ENCODE measurements at places on chromosomes 11 and 22.

- no peak for DNase-seq
Measured at GRCh38 chr11:925158-925495, 543 bp upstream of the AP2A2 start.

DNA sequence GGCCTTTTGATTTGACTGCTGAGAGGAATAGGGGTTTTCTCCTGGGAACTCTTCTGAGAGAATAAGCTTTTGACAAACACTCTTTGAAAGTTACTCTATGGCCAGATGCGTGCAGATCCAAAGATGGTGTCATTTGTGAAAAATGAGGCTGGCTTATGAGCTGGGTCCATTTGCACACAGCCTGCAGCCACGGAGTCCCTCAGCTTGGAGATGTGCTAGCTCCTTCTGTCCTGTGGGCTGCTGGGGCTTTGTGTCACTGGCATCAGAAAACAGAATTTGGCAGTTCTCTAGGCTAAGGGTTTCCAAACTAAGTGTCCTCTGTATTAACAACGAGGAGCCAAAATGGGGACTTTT lies 702.4 kb downstream of the NTM start:
- peak; percentile 28 for DNase-seq

DNA sequence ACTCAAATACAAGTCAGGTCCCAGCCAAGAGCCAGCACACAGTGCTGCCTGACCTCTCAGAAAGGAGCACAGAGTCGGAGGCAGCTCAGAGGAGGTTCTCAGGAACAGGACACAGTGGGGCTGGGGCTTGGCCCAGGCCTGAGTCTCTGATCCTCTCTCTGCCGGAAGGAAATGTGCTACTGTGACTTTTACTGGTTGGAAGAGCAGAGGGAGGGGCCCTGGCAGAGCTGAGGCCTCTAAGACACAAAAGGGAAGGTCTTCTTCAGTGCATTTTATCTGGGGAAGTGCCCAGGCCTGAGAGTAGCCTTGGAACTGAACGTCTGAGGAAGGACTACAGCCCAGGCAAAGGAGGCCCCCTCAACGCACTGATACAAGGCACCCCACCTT lies 16.2 kb upstream of the CASTOR1 start:
- peak; percentile 62 for DNase-seq

- DNase-seq = no peak
Measured at GRCh38 chr11:71423181-71423790, 24.9 kb downstream of the DHCR7 start.

GRCh38 chr11:82814379-82814778 lies 80.7 kb upstream of the FAM181B start:
- DNase-seq = no peak

- DNase-seq = no peak
Measured at GRCh38 chr11:32255841-32256240, 165.0 kb downstream of the RCN1 start.

DNA sequence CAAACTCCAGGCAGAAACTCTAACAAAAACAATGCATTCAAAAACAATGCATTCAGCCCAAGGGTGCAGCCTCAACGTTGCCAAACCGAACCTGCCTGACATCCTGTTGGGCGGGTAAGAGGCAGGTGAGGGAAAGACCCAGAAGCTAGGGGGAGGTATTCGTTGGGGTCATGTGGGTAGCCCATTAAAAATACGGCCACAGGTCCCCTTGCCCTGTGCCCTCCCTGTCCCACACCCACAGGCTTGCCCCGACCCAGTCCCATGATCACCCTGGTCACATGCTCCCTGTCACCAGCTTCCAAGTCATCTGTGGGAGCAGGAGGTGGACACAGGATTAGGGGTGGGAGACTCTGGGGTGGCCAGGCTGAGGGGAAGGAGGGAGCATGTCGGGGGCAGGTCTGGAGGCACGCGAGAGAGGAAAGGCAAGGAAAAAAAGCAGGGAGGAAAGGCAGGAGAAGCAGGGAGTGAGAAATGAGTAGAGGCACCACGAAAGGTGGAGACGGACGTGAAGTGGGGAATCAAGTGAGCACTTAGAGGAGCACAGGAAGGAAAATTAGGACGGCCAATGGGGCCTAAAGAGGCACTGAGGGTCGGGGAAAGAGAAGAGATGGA lies 683 bp downstream of the PLA2G6 start:
- DNase-seq = no peak

GRCh38 chr11:69138265-69138664 lies 17.5 kb upstream of the SMIM38 start:
- peak; percentile 72 for DNase-seq

- no peak for DNase-seq
Measured at GRCh38 chr22:49078076-49078710, 749.5 kb downstream of the BRD1 start.

- no peak for DNase-seq
Measured at GRCh38 chr22:27726686-27727449, 74.7 kb downstream of the MN1 start.

DNA sequence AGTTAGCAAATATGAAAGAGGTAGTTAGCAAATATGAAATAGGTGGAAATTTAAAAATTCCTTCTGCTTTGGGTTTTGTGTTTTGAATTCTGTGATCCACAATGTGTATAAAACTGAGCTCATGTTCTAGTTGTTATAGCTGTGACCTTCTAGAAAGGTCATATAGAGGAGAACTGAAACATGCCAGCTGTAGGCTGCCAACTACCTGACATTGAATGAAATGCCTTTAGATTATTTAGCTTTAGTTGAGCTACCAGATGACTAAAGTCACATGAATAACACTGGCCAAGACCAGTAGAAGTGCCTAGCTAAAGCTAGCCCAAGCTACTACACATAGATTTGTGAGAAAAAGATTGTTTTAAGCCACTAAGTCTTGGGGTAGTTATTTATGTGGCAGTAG lies 5.8 kb upstream of the TCN1 start:
- no peak for DNase-seq

DNA sequence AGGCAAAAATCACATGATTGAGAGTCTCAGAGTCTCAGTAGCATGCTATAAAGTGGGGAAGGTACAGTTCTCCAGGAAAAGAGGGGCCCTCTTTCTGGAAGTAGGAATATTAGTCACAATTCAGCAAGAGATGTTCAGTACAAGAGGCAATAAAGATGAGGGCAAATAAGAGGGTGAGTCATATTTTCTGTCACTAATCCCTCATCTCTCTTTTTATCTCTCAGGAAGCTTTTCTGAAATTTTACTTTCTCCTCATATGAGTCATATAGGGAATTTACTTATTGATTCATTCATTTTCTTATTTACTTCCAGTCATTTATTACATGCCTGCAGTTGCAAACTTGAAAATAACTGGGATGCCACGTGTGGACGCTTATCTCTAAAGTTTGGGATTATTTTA lies 3.4 kb upstream of the NXPE1 start:
- no peak for DNase-seq

GRCh38 chr11:103317118-103317517 lies 207.9 kb downstream of the DYNC2H1 start:
- DNase-seq = no peak

GRCh38 chr22:30270832-30271231 lies 4.2 kb upstream of the OSM start:
- DNase-seq = no peak

- peak; percentile 78 for DNase-seq
Measured at GRCh38 chr11:124900464-124900863, 2.8 kb upstream of the ROBO4 start.

DNA sequence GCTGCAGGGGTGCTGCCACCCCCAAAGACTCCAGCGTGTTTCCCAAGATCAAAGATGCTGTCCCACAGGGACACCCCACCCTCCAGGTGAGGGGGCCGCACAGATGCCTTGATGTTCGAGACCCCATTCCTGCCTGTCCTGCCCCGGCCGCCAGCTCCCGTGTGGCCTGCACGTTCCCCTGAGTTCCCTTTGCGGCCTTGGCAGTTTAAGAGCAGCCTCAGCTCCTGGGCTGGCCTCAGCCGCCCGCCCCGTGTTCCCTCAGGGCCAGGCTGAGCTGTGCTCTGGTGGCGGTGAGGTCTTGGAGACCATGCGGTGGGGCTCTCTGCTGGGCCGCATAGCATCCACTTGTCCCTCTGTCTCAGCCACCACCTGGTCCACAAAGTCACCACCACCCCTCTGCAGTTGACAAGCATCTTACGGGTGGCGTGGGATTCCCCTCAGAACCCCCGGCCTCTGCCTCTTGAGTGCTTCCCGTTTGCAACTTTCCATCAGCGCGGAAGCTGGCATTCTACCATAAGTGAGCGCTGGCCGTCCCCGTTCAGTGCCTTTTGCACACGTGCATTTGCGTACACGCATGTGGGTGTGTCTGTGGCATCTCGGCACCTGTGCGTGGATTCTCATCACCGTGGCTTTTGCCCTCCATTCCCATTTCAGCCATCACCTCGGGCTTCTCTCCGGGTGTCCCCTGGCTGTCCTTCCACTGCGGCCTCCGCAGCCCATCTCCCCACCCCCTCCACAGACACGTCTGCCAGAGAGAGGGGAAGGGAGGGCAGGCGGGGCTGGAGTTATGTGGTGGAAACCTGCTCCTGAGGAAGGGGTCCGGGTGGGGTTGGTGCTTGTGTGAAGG lies 35.9 kb downstream of the CTTN start:
- DNase-seq = no peak

GRCh38 chr11:43404836-43405479 lies 46.2 kb downstream of the TTC17 start:
- no peak for DNase-seq

GRCh38 chr11:46417711-46418110 lies 26.1 kb upstream of the CHRM4 start:
- DNase-seq = no peak

GRCh38 chr22:38204784-38205183 lies 3.0 kb downstream of the MAFF start:
- no peak for DNase-seq

DNA sequence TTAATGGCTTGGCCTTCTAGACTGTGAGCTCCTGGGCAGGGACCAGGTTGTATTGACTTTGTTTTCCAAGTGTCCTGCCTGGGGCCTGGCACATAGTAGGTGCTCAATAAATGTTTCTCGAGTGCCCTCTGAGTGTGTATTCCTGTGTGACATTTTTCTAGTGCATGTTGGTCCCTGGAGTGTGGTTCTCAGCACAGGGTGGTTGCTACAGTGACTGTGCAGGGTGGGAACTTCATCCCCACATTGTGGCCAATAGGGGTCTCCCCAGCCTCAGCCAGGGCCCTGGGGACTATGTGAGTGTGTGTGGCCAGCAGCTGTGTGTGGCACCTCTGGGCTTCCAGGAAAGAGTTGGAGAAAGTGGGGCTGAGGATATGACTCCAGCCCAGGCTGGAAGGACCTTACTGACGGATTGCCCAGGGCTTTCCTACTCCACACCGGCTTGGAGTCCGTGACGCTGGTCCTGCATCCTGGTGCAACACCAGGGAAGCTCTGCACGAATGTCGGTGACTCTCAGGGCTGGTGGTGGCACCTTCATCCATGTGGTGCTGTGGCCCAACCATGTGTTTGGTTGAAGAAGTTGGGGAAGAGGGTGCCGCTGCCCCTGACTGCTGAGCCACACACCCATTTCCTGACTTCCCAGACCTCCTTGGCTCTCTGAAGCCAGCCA lies 9.0 kb upstream of the MARK2 start:
- peak; percentile 60 for DNase-seq

DNA sequence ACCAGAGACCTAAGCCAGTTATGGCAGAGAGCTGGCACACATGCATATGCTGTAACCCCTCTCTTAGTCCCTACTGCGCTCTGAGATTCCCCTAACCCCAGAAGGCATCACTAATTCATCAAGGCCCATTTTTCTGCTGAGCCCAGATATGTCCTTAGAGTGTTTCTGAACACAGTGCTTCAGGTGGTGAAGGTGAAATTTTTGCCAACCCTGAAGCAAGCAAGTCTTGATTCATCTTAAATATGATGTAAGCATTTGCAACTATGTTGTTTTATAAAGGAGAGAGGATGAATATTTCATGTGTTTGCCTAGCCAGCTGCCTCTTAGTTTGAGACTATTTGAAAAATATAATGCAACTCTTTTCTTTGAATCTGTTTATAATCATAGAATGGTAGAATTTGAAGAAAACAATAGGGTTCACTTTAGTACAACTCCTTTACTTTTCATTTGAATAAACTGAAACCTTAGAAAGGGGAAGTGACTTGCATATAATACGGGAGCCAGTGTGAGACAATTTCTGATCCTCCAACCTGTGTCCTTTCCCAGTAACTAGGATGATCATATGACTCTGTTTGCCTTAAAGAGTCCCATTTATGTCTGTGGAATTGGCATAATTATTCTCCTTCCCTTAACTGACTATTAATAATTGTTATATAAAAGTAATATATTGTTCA lies 194.3 kb upstream of the MTNR1B start:
- DNase-seq = no peak

- DNase-seq = no peak
Measured at GRCh38 chr11:30749268-30749667, 163.1 kb upstream of the MPPED2 start.

DNA sequence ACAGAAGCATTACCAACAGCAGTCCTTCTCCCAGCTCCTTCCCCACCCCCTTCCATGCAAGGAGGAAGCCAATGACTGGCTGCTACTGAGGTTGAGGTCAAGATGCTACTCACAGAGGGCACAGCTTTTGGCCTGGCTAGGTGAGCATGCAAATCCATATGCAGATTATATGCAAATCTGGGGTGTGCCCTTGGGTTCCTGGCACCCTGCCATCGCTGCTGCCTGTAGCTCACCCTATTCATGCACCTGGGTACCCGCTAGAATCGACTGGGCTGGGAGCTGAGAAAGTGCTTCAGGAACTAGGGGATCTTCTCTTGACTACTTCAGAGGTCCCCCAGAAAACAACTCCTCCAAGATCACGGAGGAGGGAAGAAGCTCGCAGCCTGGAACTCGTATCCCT lies 4.0 kb downstream of the DSCAML1 start:
- no peak for DNase-seq

GRCh38 chr11:128290106-128290840 lies 297.1 kb downstream of the ETS1 start:
- peak; percentile 87 for DNase-seq

GRCh38 chr11:64804346-64805210 lies 1.6 kb upstream of the MAP4K2 start:
- no peak for DNase-seq

- no peak for DNase-seq
Measured at GRCh38 chr11:8613036-8613435, 19.0 kb upstream of the STK33 start.

DNA sequence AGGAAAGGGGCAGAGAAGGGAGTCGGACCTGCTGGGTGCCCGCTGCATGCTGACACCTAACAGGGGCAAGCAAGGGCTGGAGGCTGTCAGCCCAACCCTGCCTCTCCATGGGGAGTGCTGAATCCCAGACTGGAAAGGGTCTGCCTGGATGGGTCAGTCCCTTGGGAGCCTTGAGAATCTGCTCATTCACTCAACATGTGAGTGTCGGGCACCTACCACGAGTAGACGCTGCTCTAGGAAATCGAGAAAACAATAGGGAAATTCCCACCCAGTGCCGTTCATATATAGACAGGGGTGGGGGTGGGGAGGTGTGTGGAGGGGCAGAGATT lies 4.4 kb upstream of the CTSD start:
- DNase-seq = no peak

- no peak for DNase-seq
Measured at GRCh38 chr11:75714211-75714610, 3.4 kb upstream of the MOGAT2 start.

DNA sequence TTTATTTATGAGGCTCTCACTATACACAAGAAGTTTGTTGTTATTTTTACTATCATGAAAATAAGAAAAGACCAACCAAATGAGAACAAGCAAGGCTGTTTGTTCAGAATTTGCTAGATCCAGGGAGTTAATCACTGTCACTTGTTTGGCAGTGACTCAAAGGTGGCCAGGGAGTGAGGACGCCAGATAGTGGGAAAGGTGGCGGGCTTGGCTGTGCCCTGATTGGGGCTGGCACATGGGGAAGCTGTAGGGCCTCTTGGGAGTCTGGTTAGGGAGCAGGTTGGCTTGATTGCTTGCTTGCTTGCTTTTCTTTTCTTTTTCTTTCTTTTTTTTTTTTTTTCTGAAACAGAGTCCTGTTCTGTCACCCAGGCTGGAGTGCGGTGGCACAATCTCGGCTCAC lies 53.1 kb upstream of the SLC22A12 start:
- no peak for DNase-seq
